ENCODE measurements at places on chromosomes 4 and X.

GRCh38 chrX:31546126-31546525 is 474.3 kb upstream of the FTHL17 start:
- DNase-seq, result no peak

DNA sequence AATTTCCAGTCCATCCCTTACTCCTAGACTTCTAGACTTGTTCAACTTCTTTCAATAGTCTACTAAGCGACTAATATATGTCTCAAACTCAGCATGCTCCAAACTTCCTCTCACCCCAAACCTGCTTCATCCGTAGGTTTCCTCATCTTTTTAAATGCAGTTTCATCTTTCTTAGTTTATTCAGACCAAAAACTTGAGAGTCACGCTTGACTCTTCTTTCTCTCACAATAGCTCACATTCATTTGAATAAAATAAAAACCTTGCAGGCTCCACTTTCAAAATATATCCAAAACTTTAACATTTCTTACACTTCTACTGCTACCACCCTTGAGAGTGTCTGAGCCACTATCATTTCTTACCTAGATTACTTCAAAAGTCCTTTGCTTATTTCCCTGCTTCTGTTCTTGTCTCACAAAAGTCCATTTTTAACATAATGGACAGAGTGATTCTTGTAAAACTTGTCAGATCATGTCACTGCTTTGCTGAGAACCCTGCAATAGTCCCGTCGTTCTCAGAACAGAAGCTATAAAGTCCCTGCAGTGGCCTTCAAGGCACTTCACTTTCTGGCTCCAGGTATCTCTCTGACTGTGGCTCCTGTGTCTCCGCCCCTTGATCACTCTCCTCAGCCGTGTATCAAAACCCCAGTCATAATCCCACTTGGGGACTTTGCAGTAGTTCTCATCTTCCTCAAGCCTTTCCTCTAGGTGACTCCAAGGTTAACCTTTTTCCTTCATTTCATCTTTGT is 167.6 kb downstream of the ARHGAP24 start:
- no peak for DNase-seq

DNA sequence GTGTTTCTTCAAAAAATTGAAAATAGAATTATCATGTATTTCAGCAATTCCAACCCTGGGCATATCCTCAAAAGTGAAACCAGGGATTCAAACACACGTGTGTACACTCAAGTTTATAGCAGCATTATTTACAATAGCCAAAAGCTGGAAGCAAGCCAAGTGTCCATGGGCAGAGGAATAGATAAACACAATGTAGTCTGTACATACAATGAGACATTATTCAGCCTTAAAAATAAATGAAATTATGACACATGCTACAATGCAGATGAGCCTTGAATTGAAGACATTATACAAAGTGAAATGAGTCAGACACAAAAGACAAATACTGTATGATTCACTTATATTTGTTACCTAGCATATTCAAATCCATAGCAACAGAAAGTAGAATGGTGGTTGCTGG is 853.4 kb downstream of the STIM2 start:
- no peak for DNase-seq

DNA sequence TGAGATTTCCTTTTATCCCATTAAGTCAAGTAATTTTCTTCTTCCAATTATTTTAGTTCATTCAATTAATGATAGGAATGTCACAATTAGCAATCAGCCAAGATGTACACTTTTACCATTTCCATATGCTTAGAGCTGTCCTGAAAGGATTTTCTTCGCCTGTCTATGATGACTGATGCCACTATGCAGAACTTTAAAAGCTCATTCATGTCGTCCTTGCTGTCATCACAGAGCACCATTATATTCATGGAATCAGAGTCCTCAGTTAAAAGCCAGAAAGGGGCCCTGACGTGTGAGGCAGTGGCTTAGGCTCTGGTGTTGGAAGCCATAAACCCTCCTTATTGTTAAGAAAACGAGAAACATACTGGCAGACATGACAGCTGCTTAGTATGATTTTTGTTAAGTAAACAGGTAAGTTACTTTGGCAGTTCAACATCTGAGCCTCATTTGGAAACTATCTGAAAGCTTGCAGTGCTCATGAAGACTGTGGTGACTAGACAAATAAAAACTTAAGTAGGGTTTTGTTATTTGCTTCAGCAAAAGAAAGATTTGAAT is 73.1 kb downstream of the HHIP start:
- DNase-seq, result no peak

- DNase-seq, result no peak
Observed at GRCh38 chr4:53240573-53240972, 125.3 kb downstream of the SCFD2 start.
